ENCODE measurements at places on chromosomes 4 and X.
A peak's percentile ranks its signal among the peaks of the same experiment; 100 is the strongest.

GRCh38 chr4:65865489-65865888 is 195.2 kb upstream of the EPHA5 start:
- H3K27ac ChIP-seq: no peak overlapping the region
- H3K27me3 ChIP-seq: no peaks in the 10 kb centered on the region
- H3K4me1 ChIP-seq: no peaks in the 10 kb centered on the region
- H3K36me3 ChIP-seq: no peaks in the 10 kb centered on the region

DNA sequence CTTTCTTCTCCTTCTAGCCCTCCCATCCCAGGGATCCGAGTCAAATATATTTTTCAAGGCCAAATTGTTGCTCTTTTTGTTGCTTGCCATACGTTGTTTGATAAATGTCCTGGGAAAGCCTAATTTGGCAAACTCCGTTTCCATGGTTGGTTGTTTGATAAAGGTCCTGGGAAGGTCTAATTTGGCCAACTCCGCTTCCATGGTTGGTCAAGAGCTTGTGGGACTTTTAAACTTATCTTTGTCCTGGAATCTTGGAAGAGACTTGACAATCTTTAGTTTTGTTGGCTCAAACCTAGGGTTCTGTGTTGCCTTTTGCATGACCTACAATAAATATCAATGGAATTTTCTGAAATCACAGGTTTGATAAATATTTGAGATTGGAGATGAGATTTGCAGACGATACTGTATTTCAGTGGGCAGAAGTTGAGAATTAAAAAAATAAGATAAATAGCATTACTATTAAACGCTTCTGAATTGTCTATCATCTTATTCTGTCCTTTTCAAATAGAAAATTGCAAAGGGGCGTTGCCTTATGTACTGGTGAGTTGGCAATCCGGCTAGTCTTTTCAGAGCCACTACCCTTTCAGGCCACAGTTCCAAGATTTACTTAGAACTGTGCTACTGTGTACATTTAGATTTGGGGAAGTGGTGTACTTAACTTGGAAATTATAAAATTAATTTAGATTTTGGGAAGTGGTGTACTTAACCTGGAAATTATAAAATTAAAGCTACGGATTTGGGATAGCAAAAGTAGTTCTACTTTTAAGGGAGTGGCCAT is 804 bp downstream of the OSTC start:
- peaks cover 31% of the 10 kb centered on the region for H3K4me1 ChIP-seq
- peak overlapping the region; percentile 99 for H3K27ac ChIP-seq
- H3K4me3 ChIP-seq: peak overlapping the region; percentile 100
- peaks cover 6% of the 10 kb centered on the region for H3K27me3 ChIP-seq
- no peak for DNase-seq

DNA sequence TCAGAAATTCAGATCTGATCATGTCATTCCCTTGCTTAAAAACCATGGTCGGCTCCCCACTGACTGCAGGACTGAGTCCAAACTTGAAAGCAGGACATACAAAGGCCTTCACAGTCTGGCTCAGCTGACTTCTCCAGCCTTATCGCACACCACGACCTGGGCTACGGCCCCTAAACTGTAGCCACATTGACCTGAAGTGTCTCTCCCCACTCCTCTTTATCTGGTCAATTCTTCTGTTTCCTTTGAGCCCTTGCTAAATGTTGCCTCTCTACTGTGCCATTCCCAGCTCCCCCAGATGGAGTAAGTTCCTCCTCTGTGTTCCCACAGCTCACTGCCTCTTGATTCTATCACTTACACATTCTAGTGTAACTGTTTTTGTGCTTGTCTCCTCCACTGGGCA is 60.5 kb upstream of the CITED1 start:
- peaks cover 7% of the 10 kb centered on the region for H3K36me3 ChIP-seq
- no peak overlapping the region for H3K4me3 ChIP-seq
- DNase-seq: no peak
- H3K4me1 ChIP-seq: no peaks in the 10 kb centered on the region
- no peak overlapping the region for H3K27ac ChIP-seq

- H3K27me3 ChIP-seq: peaks cover 21% of the 10 kb centered on the region
These were observed 4.7 kb downstream of the SLIT2 start for GRCh38 chr4:20256381-20256881.

- no peaks in the 10 kb centered on the region for H3K4me1 ChIP-seq
- H3K27ac ChIP-seq: no peak overlapping the region
- DNase-seq: no peak
- no peak overlapping the region for H3K4me3 ChIP-seq
- no peaks in the 10 kb centered on the region for H3K36me3 ChIP-seq
- no peaks in the 10 kb centered on the region for H3K27me3 ChIP-seq
These were observed 96.0 kb downstream of the TENM3 start for GRCh38 chr4:182339221-182339641.

DNA sequence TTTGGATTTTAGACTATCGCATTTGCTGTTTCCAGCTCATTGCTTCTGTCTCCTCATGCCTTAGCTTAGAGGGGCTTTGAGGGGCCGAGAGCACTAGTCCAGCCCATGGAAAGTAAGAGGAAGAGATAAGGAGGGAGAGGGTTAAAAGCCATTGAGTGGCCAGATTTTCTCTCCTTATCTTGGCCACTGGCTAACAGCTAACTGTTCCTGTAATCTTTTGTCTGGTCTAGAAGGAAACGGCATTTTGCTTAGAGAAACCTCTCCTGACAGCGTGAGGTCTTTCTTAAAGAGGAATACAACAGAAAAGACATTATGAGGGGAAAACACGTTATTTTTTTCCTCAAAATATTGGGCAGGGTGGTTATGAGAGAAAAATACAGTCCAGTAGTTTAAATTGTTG is 7.9 kb downstream of the GPR101 start:
- H3K27me3 ChIP-seq: peaks cover 6% of the 10 kb centered on the region
- H3K4me3 ChIP-seq: no peak overlapping the region
- DNase-seq: no peak
- H3K4me1 ChIP-seq: peaks cover 5% of the 10 kb centered on the region
- no peaks in the 10 kb centered on the region for H3K36me3 ChIP-seq

- no peak overlapping the region for H3K27ac ChIP-seq
- H3K4me1 ChIP-seq: no peaks in the 10 kb centered on the region
- no peaks in the 10 kb centered on the region for H3K27me3 ChIP-seq
- no peak overlapping the region for H3K4me3 ChIP-seq
- no peaks in the 10 kb centered on the region for H3K36me3 ChIP-seq
- no peak for DNase-seq
These were observed 32.9 kb upstream of the DCX start for GRCh38 chrX:111444881-111445280.

Measured in endothelial cell (in vitro differentiated cells).